Thymus (tissue), 14 donors: ENCODE measurements at places on chromosomes 7 and 10.

- no peaks in the 10 kb centered on the region for H3K27me3 ChIP-seq
- no peak overlapping the region for H3K4me3 ChIP-seq
- no peaks in the 10 kb centered on the region for H3K36me3 ChIP-seq
- peaks cover 8% of the 10 kb centered on the region for H3K4me1 ChIP-seq
- DNase-seq: no peak
- no peak overlapping the region for H3K27ac ChIP-seq
Observed at GRCh38 chr7:2452074-2452507, 24.1 kb downstream of the GRIFIN start.

GRCh38 chr10:129744134-129745111 lies 219.7 kb downstream of the EBF3 start:
- H3K27me3 ChIP-seq: no peaks in the 10 kb centered on the region
- no peak overlapping the region for H3K4me3 ChIP-seq

GRCh38 chr7:117775801-117776200 lies 97.4 kb downstream of the CTTNBP2 start:
- no peak for DNase-seq
- no peaks in the 10 kb centered on the region for H3K36me3 ChIP-seq
- H3K4me1 ChIP-seq: no peaks in the 10 kb centered on the region
- H3K27me3 ChIP-seq: no peaks in the 10 kb centered on the region
- H3K4me3 ChIP-seq: no peak overlapping the region

GRCh38 chr7:145082366-145083161 lies 246.7 kb upstream of the TPK1 start:
- no peaks in the 10 kb centered on the region for H3K27me3 ChIP-seq
- no peaks in the 10 kb centered on the region for H3K36me3 ChIP-seq
- no peak for DNase-seq

DNA sequence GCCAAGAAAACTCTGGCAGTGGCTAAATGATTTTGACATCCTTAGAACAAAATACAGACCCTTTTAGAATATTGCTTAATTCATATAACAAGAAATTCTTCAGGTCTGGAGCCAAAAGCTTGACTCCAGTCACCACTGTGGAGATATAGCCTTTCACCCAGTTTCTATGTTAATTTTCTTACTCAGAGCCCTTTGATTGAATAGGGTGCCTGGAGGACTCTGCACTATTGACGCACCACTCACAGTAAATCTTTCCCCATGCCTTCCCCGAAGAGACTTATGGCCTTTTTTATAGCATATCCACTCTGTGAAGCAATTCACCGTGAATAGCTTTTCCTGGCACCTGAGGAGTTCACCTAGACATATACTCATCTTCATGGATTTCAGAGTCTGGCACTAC lies 613.8 kb downstream of the ZWINT start:
- no peak for DNase-seq
- H3K36me3 ChIP-seq: no peaks in the 10 kb centered on the region
- H3K4me3 ChIP-seq: no peak overlapping the region
- no peak overlapping the region for H3K27ac ChIP-seq
- no peaks in the 10 kb centered on the region for H3K4me1 ChIP-seq
- no peaks in the 10 kb centered on the region for H3K27me3 ChIP-seq

- no peaks in the 10 kb centered on the region for H3K36me3 ChIP-seq
- H3K4me3 ChIP-seq: no peak overlapping the region
- no peak for DNase-seq
- no peaks in the 10 kb centered on the region for H3K27me3 ChIP-seq
Observed at GRCh38 chr7:106063024-106063423, 49.1 kb downstream of the SYPL1 start.

GRCh38 chr10:103493362-103493915 lies at the start of gene NEURL1:
NEURL1 (plus strand) TSS chr10:103493705; CDS start chr10:103494388, 683 bp downstream.
- H3K4me3 ChIP-seq: peak within 1 kb of the TSS; percentile 20
- no peak within 1 kb of the TSS for H3K27ac ChIP-seq
- peaks cover 5% of the 10 kb centered on the region for H3K4me1 ChIP-seq
- no peaks in the 10 kb centered on the region for H3K36me3 ChIP-seq
- no peak for DNase-seq

DNA sequence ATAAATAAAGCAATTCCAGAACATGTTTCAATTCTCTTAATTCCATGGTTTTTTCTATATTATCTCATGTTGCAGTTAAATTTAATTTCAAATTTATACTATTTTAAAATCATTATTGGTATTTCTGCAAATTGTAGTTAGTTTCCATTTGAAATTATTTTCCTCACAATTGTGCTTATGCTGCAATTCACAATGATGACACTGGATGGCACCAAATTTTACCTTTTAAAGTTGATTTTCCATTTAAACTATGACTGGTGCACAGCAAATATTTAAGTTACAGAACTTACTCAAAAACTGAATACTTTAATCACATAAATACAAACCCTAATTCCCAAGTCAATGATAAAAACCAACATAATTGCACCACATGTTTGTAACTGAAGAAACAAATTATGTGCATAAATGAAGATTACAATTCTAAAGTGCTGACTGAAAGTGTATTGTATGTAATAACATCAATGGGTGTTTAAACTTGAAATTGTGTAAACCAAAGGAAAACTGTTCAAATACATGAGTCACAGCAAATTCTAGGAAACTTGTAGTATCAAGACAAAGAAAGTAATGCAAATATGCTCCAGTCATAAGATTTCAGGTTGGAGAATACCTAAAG lies 75.3 kb upstream of the AASS start:
- H3K27ac ChIP-seq: no peak overlapping the region
- H3K4me3 ChIP-seq: no peak overlapping the region
- H3K4me1 ChIP-seq: no peaks in the 10 kb centered on the region
- no peak for DNase-seq
- no peaks in the 10 kb centered on the region for H3K36me3 ChIP-seq

- no peaks in the 10 kb centered on the region for H3K27me3 ChIP-seq
- no peaks in the 10 kb centered on the region for H3K4me1 ChIP-seq
- H3K4me3 ChIP-seq: no peak overlapping the region
- no peak overlapping the region for H3K27ac ChIP-seq
- DNase-seq: no peak
Observed at GRCh38 chr10:86064931-86065662, 301.5 kb downstream of the GRID1 start.

GRCh38 chr7:36430881-36431280 lies 41.2 kb downstream of the ANLN start:
- H3K4me1 ChIP-seq: no peaks in the 10 kb centered on the region
- DNase-seq: no peak
- no peak overlapping the region for H3K27ac ChIP-seq
- no peaks in the 10 kb centered on the region for H3K27me3 ChIP-seq

DNA sequence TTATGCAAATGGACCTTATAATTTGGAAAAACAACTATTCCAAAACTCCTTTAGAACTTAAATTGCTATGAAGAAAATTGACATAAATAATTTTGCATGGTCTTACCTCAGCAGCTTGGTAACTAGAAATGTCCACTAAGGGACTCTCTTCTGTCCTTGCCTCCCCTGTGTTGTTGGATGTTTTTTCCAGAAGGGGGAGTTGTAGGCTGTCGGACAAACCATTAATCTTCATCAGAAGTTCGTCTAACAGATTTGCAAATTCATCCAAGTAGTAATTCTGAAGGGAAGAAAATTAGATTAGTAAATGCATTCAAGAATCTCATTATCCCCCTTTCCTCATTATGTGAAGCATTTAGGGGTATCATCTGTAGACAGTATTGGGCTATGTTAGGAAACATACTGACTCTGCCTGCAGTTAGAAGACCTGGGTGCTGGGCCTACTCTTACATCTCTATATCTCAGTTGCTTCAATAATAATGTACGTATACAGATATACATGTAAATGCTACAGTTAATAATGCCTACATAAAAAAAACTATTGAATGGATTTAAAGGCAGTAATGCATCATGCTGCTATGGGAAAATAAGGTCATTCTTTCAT lies 155.6 kb downstream of the PKD1L1 start:
- no peaks in the 10 kb centered on the region for H3K4me1 ChIP-seq
- DNase-seq: no peak
- no peak overlapping the region for H3K4me3 ChIP-seq
- H3K27ac ChIP-seq: no peak overlapping the region

GRCh38 chr10:8321990-8322389 lies 267.5 kb downstream of the GATA3 start:
- no peak overlapping the region for H3K4me3 ChIP-seq
- no peaks in the 10 kb centered on the region for H3K36me3 ChIP-seq
- no peaks in the 10 kb centered on the region for H3K27me3 ChIP-seq
- H3K4me1 ChIP-seq: peaks cover 27% of the 10 kb centered on the region
- no peak overlapping the region for H3K27ac ChIP-seq

DNA sequence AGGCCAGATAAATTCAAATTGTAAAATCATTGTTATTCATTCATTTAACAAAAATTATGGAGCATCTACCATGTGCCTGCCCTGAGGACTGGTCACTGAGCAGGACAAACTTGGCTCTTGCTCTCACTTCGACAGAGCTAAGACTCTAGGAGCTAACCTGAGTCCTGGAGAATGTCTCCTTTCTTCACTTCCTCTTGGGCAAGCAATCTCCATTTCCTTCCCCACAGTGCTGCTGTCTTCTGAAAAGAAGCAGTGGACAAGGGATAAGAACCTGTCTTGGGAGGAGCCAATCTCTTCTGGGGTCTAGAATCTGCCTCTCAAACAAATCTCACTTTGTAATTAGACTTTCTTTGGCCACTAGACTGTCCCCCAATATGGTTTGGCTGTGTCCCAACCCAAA lies 76.2 kb upstream of the PLXNA4 start:
- H3K36me3 ChIP-seq: no peaks in the 10 kb centered on the region
- H3K27me3 ChIP-seq: no peaks in the 10 kb centered on the region
- peaks cover 33% of the 10 kb centered on the region for H3K4me1 ChIP-seq
- no peak overlapping the region for H3K27ac ChIP-seq
- DNase-seq: no peak
- no peak overlapping the region for H3K4me3 ChIP-seq

- peak overlapping the region; percentile 92 for H3K27ac ChIP-seq
- DNase-seq: no peak
- no peaks in the 10 kb centered on the region for H3K36me3 ChIP-seq
- no peak overlapping the region for H3K4me3 ChIP-seq
Observed at GRCh38 chr10:28332726-28333125, 29.9 kb upstream of the MPP7 start.

DNA sequence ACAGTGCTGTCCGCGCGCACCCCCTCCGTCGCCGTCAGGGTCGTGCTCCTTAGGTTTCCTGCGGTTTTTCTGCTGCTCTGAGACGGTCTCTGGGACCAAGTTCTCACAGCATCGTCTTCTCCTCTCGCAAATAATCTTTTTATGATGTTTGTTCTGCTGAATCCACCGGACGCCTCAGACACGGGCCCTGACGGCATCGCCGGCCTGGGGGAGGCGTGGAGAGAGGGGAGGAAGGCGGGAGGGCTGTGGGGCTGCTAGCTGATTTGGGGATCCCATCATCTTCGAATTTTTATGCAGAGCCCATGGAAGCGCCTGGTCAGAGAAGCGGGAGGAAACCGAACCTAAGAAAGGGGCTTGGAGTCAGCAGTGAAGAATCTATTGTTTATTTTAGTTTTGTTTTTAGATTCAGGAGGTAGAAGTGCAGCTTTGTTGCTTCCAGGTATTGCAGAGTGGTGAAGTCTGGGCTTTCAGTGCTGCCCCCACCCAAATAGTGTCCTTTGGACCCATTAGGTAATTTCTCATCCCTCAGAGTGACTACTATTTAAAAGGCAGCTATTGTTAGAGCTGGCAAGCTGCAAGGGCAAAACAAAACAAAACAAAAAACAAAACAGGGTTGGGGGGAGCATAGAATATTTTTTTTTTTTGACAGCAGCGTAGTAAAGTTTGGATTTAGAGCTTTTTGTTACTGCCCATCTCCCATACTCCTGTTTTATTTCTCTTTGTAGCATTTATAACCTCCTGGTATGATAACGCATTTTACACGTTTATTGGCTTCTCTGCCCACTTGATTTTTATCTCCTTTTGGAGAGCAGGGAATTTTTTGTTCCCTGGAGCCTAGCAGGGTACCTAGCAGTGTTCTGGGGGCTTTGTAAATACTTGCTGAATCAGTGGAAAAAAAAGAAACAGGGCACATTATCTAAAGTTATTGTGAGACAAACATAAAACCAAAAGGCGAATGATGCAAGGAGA lies 92.6 kb downstream of the SPAG6 start:
- peak; percentile 48 for DNase-seq
- peaks cover 19% of the 10 kb centered on the region for H3K4me1 ChIP-seq
- H3K27ac ChIP-seq: peak overlapping the region; percentile 98
- H3K36me3 ChIP-seq: no peaks in the 10 kb centered on the region
- no peaks in the 10 kb centered on the region for H3K27me3 ChIP-seq

- H3K4me3 ChIP-seq: no peak overlapping the region
- no peak for DNase-seq
- H3K4me1 ChIP-seq: no peaks in the 10 kb centered on the region
- H3K27ac ChIP-seq: no peak overlapping the region
- peaks cover 15% of the 10 kb centered on the region for H3K36me3 ChIP-seq
Observed at GRCh38 chr10:22552888-22553378, 161.4 kb downstream of the PIP4K2A start.

- no peaks in the 10 kb centered on the region for H3K4me1 ChIP-seq
- H3K4me3 ChIP-seq: no peak overlapping the region
- no peak for DNase-seq
- no peak overlapping the region for H3K27ac ChIP-seq
Observed at GRCh38 chr7:28609608-28610007, 197.3 kb downstream of the CREB5 start.

GRCh38 chr10:21891439-21891838 lies 112.1 kb downstream of the DNAJC1 start:
- no peaks in the 10 kb centered on the region for H3K36me3 ChIP-seq
- no peaks in the 10 kb centered on the region for H3K27me3 ChIP-seq
- peaks cover 3% of the 10 kb centered on the region for H3K4me1 ChIP-seq
- no peak overlapping the region for H3K4me3 ChIP-seq
- H3K27ac ChIP-seq: no peak overlapping the region
- peak; percentile 51 for DNase-seq

GRCh38 chr7:3229904-3230470 lies 71.1 kb upstream of the SDK1 start:
- no peak overlapping the region for H3K4me3 ChIP-seq
- no peaks in the 10 kb centered on the region for H3K4me1 ChIP-seq
- no peak overlapping the region for H3K27ac ChIP-seq
- no peaks in the 10 kb centered on the region for H3K36me3 ChIP-seq
- no peak for DNase-seq

- no peaks in the 10 kb centered on the region for H3K4me1 ChIP-seq
- no peak overlapping the region for H3K4me3 ChIP-seq
- H3K27ac ChIP-seq: no peak overlapping the region
- DNase-seq: no peak
- H3K27me3 ChIP-seq: no peaks in the 10 kb centered on the region
- H3K36me3 ChIP-seq: peaks cover 11% of the 10 kb centered on the region
Observed at GRCh38 chr7:17342756-17343155, 44.3 kb downstream of the AHR start.

DNA sequence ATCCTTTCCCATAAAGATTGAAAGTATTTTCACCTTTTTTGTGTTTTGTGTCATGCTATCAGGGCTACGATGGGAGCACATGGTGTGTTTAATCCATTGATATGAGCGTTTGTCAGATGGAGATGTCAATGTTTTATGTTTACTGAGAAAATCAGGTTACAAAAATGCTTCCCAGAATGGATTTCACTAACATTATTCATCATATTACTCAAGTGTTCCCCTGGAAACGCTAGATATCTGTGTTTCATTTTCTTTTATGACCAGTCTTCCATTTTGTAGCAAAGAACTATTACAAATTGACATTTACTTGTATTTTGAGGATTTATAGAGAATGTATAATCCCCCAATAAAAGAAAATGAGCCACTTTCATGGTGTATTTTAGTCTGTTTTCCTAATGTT lies 293.5 kb upstream of the AKR1E2 start:
- no peaks in the 10 kb centered on the region for H3K36me3 ChIP-seq
- H3K27ac ChIP-seq: no peak overlapping the region
- H3K4me1 ChIP-seq: no peaks in the 10 kb centered on the region
- H3K27me3 ChIP-seq: no peaks in the 10 kb centered on the region
- no peak overlapping the region for H3K4me3 ChIP-seq
